ENCODE measurements at places on chromosomes 11 and 22.

DNA sequence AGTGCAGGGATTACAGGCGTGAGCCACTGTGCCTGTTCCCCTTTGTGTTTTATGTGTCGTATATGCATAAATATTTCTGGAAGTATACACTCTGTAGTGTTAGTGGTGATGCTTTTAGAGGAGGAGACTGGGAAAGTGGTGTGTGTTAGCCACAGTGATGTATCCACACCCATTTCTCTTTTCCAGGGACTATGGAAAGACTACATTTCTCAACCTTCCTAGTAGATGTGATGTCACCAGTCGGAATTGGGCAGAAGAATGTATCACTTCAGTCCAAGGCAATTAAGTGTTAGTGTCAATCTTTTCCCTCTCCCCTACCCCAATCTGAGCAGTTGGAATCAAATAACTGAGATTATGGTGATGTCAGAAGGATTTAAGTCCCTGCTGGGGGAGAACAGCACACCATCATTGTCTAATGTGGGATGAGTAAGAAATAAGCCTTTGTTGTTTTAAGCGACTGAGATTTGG, 5.8 kb upstream of the ATG16L2 start:
- DNase-seq = no peak

DNA sequence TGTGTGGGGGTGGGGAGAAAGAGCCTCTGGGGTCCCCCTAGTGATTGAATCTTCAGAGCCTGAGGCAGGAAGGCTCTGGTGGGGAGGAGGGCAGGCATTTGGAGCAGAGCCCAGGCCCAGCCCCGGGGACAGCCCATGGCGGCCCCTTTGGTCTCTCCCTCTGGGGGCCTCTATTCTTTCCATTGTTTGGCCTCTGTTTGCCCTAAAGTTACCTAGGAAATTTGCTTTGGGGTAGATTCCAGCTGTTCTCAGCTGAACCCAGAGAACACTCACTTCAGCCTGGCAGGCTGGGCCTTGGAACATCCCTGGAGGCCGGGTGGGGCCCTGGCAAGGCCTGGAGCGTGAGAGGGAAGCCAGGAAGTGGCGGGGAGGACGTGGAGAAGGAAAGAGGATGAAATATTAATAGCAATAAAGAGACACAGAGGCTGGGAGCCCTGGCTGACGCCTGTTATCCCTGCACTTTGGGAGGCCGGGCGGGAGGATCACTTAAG, 22.9 kb upstream of the A4GALT start:
- no peak for DNase-seq

DNA sequence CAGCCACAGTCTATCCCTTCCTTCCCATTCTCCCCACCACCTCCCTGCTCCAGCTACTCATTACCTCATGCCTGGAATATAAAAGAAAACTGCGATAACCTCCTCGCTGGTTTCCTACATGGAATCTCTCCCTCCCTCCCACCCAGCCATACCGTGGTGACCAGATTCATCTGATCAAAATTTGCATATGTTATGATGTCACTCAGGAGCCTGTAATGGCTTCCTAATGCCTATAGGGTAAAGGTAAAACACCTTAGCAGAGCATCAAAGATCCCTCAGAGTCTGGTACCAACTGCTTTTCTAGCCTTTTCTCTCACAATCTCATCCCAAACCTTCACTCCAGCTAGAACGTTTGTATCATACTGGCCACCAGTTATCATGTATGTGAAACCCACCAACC, 19.6 kb downstream of the RTN4RL2 start:
- DNase-seq = no peak

GRCh38 chr11:44096360-44097185, 1.1 kb downstream of the EXT2 start:
- DNase-seq = no peak

All from stimulated activated CD4-positive, alpha-beta T cell treated with anti-CD3 and anti-CD28 coated beads, Interleukin-15, amount 100 ng/mL, for 48 hours (primary cell).